ENCODE measurements at places on chromosomes 13 and 19.
A peak's percentile ranks its signal among the peaks of the same experiment; 100 is the strongest.

DNA sequence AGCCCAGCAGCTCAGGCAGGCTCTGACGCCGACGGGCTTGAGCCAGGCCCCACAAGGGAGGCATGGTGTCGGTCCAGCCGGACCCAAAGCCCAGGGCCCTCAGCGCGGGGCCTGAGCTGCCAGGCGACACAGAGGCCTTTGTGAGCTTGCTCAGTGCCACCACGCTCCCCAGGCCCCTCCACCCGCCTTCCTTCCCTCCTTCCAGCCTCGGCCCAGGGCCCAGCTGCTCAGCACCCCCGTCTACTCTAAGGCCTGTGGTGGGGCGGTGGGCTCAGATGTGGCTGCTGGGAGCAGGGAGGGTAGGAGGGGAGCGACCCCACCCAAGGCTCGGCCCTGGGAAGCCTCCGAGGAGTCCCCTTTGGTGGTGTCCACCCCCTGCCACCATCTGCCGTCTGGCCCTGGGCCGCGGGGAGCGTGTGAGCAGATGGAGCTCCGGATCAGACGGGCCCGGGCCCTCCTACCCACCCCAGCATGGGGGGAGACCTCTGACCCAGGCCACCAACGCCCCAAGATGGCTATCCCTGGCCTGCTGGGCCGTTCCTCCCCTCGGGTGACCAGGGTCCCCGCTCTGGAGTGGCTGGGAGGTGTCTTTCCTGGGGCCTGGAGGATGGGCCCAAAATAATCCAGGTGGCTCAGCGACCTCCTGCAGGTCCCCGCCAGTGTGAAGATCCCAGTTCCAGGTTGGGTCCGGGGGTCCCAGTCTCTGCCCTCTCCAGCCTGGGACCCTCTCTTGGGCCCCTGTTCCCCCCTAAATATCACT, 7.8 kb downstream of the ZBTB7A start:
- DNase-seq: no peak

- no peak for DNase-seq
Observed at GRCh38 chr13:104592127-104592526, 1525.9 kb upstream of the SLC10A2 start.

DNA sequence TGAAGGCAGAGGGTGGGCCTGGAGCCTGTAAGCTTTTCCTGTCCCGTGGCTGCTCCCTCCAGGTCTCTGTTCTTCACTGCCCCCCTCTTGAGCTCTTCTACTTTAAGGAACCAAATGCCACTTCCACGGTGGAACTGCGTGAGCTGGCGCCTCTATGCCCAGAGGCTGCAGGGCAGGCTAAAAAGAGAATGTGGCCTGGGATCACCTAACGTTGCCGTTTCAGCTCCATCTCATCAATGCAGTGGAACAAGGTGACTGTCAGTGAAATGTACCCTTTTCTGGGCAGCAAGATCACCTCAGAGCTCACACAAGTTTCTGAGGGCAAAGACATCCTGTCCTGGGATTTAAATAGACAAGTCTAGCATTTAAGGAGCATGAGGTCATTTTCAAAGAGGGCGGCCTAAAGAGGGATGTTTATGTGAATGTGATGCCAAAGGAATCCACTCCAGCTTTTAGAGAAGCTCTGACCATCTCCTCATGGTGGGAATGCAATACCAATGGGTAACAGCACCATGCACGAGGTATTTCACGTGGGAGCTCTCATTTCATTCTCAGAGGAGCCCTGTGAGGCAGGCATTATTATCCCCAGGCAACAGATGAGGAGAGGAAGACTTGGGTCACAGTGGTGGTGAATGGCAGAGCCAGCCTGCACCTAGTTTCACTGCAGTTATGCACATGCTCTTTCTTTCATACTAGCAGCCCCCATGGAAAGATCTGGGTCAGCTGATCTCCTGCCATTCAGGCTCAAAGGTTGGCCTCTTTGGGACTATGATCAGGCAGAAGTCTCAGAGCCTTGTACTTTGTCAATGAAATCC, 39.3 kb downstream of the RGCC start:
- no peak for DNase-seq

GRCh38 chr13:37690361-37690760, 91.8 kb upstream of the POSTN start:
- DNase-seq: no peak

GRCh38 chr13:101982903-101983302, 418.9 kb downstream of the FGF14 start:
- no peak for DNase-seq

DNA sequence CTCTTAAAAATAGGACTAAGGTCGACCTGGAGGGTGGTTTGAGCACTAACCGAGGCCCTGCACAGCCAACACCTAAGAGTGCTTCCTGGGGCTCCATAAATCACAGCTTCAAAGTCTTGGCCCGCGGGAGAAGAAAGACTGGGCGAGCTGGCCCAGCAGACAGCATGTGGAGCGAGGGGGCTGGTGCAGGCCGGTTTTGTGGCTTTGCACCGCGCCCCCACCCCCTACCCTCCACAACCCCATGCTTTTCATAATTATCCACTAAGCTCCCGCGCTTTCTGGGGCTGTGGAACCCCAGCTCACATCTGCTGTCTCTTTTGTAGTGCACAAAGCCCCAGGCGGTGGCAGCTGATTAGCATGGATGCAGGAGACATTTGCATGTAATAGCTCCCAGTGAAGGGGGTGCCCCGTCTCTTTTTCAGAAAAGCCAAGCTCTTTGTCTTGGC, 17.1 kb downstream of the CARM1 start:
- no peak for DNase-seq

GRCh38 chr19:58529405-58529804, 9.8 kb upstream of the ZBTB45 start:
- DNase-seq: no peak

DNA sequence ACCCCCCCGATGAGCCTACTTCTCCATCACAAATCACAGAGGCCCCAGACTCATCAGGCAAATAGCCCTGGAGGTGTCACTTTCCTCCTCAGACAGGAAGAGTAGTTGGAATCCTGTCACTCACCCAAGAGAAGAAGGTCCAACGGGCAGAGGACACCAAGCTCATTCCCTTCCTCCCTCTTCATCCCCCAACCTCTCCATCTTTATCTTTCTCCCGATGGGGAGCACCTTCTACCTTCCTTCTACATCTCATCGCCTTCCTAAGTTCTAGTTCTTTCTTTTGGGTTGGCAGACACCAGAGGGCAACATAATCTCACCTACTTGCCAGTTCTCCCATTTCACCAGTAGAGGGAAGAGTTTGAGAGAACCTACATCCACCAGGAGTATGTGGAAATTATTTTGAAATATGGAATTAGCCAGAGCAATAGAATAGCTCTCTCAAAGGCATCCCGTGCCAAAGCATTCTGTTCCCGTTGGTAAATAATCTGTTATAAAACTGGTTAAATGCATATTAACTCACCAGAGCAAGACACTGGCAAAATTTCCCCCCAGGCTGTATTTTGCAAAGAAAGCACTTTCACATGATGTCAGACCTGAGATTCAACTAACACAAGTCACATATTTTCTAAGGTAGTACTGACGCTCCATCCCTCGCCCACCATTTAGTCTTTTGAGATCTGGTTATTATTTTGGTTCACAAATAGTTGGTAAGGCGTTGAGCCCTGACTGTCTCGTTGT, 55.0 kb downstream of the ZIC5 start:
- peak; percentile 42 for DNase-seq

DNA sequence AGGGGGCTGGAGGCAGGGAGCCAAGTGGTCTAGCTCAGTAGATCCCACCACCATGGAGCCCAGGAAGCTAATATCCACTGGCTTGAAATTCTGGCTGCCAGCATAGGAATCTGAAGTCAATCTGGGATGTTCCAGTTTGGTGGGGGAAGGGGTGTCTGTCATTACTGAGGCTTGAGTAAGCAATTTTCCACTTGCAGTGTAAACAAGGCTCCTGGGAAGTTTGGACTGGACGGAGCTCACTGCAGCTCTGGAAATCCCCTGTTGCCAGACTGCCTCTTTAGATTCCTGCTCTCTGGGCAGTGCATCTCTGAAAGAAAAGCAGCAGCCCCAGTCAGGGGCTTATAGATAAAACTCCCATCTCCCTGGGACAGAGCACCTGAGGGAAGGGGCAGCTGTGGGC, 349.2 kb upstream of the KLHL1 start:
- no peak for DNase-seq

- no peak for DNase-seq
Observed at GRCh38 chr13:92830821-92831220, 395.8 kb upstream of the GPC6 start.

GRCh38 chr19:52962394-52963246, at the start of gene ZNF816:
ZNF816 (minus strand) TSS chr19:52962881; CDS start chr19:52956089, 6,792 bp downstream.
- DNase-seq: peak; percentile 91

- DNase-seq: no peak
Observed at GRCh38 chr19:44050740-44051649, 841 bp upstream of the ZNF223 start.

- no peak for DNase-seq
Observed at GRCh38 chr13:77417897-77418296, 91.0 kb upstream of the MYCBP2 start.

GRCh38 chr19:38234615-38235014, 10.6 kb upstream of the DPF1 start:
- DNase-seq: no peak

DNA sequence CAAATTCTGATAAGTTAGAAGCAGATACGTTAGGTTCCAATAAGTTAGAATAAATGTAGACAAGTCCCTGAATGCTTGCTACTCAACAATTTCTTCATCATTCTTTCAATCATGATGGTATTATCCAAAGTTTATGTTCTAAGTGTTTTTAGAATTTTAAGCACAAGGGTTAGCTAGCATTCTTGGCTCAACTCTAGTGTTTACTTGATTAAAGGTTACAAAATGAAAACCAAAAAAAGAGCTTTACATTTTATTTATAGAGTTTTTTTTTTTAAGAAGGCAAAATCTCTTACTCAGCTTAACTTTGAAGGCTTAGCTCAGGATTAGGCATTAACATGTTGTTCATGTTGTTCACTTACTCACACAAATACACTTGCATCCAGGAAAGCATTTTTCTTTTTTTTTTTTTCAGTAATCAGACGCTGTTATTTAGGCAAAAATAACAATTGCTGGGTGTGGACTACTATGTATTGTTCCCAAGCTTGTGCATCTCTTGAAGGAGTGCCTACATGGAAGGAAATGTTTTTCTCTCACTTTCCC, 420.6 kb downstream of the DCT start:
- no peak for DNase-seq

GRCh38 chr13:94312511-94313216, 166.8 kb downstream of the DCT start:
- no peak for DNase-seq

GRCh38 chr19:6667114-6667627, 2.8 kb downstream of the TNFSF14 start:
- no peak for DNase-seq

All from GM12892 (cell line).